ENCODE measurements at places on chromosomes 7 and 10.

DNA sequence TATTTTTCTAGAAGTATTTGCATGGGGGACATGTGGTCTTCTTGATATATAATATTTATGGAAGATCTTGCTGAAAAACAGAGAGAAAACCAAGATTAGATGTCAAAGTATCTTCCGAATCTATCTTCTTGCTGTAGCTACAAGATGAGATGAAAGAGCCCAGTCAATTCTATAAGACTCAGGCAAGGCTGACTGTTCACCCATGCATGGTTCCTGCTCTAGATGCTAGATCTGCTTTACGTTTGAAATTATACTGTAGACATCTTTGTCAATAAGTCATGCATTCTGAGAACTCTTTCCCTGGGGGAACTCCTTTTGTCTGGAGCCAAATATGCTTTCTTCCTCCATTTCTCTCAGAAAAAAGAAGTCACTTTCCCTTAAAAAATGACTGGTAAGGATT, 1292.0 kb downstream of the XPNPEP1 start:
- no peak for DNase-seq

DNA sequence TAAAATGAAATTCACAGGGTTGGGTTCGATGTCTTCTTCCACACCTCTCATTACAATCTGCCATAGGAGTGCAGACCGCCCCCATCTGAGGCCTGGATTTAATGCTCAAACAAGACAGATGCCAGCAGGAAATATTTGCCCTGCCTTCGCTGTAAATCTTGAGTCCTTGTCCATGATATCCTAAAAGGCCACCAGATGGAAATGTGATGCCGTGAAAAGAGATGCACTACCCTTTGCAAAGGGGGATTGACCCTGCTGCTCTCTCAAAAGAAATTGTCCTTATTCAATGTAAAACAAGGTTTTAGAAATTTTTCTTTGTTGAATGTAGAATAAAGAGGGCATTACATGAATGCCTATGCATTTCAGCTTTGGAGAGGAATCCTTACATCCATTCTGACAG, 37.5 kb downstream of the AGAP4 start:
- DNase-seq: no peak

DNA sequence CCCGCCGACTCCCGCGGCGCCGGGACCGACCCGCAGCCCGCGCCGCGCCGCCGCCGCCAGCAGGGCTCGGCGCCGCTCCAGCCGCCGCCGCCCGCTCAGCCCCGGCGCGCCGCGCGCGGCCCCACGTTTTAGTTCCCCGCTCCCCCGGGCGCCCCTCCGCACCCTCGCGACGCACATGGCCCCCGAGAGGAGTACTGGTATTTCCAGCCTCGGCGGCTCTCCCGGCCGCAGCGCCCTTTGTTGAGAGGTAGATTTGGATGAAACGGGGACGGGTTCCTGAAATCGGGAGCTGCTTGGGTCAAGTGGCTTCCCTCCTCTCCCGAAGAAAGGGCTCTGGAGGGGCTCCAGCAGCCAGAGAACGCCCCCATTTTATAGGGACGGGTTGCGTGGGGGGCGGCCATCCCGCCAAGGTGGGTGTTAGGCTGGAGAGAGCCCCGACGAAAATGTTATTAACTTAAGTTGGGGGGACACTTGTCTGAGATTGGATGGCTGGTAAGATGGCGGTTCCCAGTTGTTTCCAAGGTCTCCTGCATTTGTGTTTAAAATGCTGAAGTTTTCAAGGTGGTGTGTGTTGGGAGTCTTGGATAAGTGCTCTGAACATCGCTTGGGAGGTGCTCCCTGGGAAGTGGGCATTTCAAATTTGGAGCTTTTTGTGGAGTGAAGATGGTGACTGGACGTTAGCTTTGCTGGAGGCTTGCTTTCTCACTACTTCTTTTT, 1.2 kb downstream of the BMI1 start:
- DNase-seq: no peak

GRCh38 chr10:129877773-129878371, 86.2 kb downstream of the EBF3 start:
- no peak for DNase-seq

DNA sequence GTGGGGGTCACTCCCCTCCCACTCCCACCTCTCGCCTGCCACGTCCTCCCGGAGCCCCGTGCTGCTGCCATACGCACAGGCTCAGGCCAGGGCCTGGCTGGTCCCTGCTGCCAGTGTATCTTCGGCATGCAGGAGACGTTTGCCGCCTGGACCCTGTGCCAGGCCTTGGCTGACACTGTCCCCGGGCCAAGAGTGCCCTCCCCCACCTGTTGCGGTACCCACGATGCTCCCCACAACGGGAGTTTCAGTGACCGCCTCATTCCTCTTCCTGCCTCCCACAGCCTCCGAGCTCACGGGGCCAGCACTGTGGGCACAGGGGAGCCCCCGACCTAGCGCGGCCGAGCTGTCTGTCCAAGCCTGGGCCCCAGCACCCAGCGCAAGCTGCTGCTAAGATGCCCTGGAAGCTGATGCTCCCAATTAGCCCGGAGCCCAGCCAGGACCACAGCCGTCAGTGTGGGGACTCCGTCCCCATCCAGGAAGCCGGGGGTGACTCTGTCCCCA, 7.4 kb downstream of the TTYH3 start:
- DNase-seq: no peak

GRCh38 chr7:101488826-101489572, 126.3 kb downstream of the COL26A1 start:
- peak; percentile 61 for DNase-seq

DNA sequence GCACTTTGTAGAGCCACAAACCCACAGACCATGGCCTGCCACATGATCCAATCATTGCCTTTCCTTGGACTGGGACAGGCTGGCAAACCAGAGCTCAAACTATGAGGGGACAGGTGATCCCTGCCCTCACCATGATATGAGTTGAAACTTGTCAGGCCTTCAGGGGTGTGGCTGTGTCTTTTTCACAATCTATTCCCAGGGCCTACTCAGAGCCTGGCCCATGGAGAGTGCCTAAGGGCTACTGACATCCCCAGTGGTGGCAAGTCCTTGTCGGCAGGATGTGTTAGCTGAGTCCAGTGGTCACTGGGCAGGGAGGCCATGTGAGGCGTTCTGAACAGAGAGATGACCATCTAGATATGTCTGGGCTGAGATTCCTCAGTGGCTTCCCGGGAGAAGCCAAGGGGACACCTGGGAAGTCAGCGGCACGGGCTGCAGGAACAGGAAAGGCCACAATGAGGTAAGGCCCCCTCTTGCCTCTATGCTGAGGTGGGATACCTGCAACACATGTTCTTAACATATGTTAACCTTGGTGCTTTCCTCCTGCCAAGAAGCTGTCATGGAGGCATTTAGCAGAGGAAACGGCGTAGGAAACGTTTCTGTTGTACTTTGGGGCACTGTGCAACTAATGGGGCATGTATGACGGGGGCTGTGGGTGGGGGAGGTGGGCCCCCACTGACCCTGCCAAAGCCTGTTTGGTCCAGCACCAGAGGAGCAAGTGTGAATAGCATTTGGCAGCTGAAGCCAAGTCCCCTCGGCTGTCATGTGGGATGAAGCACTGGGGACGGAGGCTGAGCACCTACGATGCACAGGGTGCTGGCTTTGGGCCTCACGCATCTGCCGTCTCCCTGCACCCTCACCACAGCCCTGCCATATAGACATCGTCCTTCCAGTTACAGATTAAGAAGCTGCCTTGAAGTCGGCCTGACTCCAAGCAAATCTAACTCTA, 384.0 kb downstream of the RPS24 start:
- DNase-seq: no peak

DNA sequence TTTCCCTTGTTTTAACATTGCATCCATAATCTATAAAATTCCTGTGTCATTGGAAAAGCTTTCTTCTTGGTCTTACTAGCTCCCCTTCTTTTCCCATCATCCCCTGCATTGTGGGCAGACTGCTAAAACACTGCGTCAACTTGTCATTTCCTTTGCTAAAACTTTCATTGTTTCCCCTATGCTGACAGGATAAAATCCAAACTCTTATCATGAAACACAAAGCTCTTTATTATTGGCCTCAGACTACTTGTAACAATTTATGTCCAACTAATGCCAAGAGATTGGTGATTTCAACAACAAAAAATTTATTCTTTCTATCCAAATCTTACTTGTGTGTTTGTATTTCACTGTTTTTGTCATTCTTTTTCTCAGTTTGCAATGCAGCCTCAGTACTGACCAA, 339.1 kb downstream of the HGF start:
- DNase-seq: no peak

GRCh38 chr7:78769481-78770101, 683.9 kb downstream of the MAGI2 start:
- no peak for DNase-seq

GRCh38 chr10:28728366-28728765, 51.0 kb downstream of the BAMBI start:
- DNase-seq: no peak

DNA sequence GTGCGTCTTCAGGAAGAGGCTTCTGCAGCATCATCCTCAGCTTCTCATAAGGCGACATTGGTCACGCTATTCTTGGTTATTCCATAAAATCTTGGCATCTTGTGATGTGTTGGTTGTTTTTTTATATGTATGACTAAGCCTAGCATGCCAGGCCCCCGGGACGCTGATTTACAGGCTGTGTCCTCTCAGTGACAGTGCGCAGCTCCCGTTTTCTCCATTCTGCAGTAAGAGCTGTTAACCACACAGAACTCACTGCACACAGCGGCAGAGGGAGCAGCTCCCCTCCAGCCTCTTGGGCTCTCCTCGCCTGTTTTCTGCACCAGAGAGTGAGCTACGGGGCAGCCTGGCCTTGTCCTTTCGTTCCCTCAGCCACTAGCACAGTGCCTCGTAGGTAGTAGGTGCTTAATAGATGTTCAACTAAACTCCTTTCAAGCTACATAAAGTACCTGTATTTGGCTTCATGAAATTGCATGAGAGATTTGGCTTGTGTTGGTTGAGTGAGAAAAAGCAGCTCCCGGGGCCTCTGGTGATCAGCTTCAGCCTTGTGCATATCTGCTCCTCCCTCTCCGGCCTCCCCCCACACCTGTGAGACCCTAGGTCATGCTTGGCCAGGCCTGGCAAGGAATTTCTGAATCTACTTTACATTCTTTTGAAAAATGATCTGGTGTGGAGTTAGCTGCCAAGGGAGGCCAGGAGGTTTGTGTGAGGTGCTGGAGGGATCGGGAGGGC, 116.2 kb downstream of the WDR37 start:
- no peak for DNase-seq

DNA sequence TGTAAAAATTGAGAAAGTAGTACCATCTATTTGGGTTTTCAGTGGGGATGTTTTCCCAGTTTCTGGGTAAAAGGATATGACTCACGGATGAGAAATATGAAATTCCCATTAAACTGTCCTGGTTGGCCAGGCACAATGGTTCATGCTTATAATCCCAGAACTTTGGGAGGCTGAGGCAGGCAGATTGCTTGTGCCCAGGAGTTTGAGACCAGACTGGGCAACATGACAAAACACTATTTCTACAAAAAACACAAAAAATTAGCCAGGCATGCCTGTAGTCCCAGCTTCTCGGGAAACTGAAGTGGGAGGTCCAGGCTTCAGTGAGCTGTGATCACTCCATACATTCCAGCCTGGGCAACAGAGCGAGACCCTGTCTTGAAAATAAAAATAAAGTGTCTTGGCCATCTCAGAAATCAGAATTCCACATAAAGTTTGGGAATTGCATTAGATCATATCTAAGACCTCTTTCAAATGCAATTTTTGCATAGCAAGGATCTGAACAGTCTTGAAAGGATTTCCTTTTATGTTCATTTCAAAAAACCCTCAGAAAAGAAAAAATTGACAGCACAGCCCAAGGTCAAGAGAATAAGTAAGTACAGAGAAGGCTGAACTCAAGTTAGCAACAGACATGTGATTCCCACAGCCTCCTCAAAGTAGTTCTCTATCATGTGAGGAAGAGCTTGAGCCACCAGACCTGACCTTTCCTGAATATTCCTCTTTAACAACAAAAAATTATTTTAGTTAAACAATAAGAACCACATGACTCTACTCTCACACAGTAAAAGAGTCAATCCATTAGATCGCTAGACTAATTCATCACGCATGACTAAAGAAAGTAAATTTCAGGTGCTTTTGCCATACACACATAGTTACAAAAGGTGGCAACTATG, 141.5 kb upstream of the CAV2 start:
- no peak for DNase-seq

DNA sequence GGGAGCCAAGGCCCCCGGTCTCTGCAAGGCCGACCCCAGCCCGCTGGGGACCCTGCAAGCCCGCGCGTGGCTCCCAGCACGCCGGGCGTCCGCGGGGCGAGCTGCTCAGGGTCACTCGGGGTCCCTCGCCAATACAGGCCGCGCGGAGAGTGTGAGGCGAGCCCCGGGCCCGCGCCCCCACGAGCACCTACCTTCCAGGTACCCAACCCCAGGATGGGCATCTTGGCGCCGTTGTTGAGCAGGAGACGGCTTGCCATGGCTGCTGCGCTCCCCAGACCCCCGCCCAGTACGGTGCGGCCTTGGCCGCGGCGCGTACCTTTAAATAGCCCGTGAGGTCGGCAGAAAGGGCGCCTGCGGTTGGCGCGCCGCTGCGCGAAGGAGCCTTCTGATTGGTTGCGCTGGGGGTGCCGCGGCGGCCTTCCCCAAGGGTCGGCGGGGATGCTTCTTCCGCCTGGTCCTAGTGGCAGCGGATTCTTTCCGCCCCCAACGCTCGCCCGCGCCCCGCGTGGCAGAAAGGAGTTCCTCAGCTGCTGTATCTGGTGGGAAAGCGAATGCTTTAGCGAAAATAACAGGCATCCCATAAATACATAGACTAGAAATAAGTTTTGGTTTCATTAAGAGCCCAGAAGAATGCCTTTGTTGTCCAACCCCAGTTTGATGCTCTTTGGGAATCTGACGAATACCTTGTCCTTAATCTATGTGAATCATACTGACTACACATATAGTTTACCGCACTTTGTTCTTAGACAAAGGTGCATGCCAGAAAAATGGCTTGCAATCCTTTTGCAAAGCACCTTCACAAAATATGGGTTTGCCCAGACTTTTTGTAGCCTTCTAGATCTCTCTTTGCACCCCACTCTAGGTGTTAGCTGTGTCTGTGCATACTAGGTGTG, at the start of gene AKR1B1:
TSS of gene AKR1B1 (minus strand) at position 295 of the 893 bp plus-strand sequence. CDS start at position 257, 38 bp downstream.
- peak; percentile 84 for DNase-seq

DNA sequence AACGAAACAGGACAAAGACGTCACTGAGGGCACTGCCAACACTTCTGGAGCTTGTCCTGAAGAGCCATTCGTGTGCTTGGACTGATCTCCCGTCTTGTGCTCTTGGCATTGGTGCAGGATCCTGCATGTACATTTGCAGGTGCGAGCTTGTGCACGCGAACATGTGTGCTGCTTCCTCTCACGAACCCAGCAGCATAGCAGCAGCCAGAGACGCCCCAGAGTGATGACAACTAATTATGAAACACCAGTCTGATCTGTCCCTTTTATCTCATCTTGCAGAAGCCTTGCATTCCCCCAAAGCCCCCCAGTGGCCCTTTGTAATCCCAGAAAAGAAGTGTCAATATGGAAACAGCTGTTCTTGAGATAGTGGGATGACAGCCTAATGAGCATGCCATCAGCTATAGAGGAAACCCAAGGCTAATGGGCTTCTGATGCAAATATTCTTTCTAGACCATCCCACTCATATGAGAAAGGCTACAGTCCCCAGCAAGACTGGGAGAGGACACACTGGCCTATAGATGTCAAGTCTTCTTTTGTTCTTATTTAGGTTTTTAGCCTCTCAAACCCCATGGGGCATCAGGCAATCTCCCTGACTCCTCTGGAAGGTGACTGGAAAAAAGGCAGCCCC, 310.6 kb downstream of the FRMD4A start:
- no peak for DNase-seq

GRCh38 chr10:7950981-7951847, 103.3 kb upstream of the GATA3 start:
- DNase-seq: no peak

- no peak for DNase-seq
Measured at GRCh38 chr7:137418841-137419240, 75.3 kb upstream of the PTN start.

GRCh38 chr7:47968847-47969774, 10.3 kb downstream of the HUS1 start:
- peak; percentile 73 for DNase-seq

Data from left kidney (tissue), 8 donors.